IMR-90 (cell line): ENCODE measurements at places on chromosomes 2 and 18. TPM values are rescaled to one million over a fixed set of nuclear protein-coding genes. Genes with fewer than 3 reads are reported as not detected.

Gene CFAP65
- not detected in 2 replicates for total RNA-seq

Gene HRH4
- total RNA-seq, result not detected in 2 replicates

Gene SLC4A5
- 0.18 TPM in 1 of 2 replicates, not detected in the other for total RNA-seq

Gene SNX17
- total RNA-seq, result 130 and 131 TPM in 2 replicates

- peaks cover 3% of the 10 kb centered on the region for H3K36me3 ChIP-seq
- DNase-seq, result peak; percentile 8
- H3K4me1 ChIP-seq, result peaks cover 4% of the 10 kb centered on the region; the same call in 1 of the 2 replicates
- no peak overlapping the region for H3K4me3 ChIP-seq
- H3K27me3 ChIP-seq, result no peaks in the 10 kb centered on the region
These were observed 52.7 kb downstream of the CCDC68 start for GRCh38 chr18:54906331-54907185.

DNA sequence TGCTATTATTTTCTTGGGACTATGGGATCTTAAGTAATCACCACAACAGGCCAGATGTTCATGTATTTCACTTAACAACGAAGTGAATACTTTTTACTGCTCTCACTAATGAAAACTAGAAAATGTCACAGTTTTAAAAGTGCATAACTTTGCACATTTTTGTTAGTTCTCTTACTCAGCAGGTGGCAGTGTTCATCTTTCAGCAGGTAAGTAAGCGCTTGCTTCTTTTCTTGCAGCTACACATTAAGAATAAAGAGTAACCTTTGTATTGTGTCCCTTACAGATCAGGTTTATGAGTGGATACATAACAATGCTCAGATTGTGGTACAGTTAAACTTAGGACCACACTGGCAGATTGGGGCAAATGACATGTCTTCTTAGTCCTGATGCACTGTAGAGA lies 61.0 kb downstream of the DAW1 start:
- H3K4me1 ChIP-seq, result no peaks in the 10 kb centered on the region
- no peaks in the 10 kb centered on the region for H3K27me3 ChIP-seq
- DNase-seq, result no peak
- no peak overlapping the region for H3K4me3 ChIP-seq
- no peaks in the 10 kb centered on the region for H3K36me3 ChIP-seq
- H3K27ac ChIP-seq, result no peak overlapping the region

- no peak overlapping the region for H3K27ac ChIP-seq
- H3K27me3 ChIP-seq, result peaks cover 45% of the 10 kb centered on the region
- H3K4me3 ChIP-seq, result no peak overlapping the region
- DNase-seq, result no peak
- H3K36me3 ChIP-seq, result no peaks in the 10 kb centered on the region
These were observed 214.3 kb upstream of the SIX2 start for GRCh38 chr2:45223531-45223930.

GRCh38 chr2:177024765-177025164 lies 187.8 kb upstream of the HNRNPA3 start:
- no peak overlapping the region for H3K4me3 ChIP-seq
- no peaks in the 10 kb centered on the region for H3K4me1 ChIP-seq
- H3K27me3 ChIP-seq, result no peaks in the 10 kb centered on the region; the same call in 1 of the 2 replicates
- H3K36me3 ChIP-seq, result no peaks in the 10 kb centered on the region
- DNase-seq, result no peak

DNA sequence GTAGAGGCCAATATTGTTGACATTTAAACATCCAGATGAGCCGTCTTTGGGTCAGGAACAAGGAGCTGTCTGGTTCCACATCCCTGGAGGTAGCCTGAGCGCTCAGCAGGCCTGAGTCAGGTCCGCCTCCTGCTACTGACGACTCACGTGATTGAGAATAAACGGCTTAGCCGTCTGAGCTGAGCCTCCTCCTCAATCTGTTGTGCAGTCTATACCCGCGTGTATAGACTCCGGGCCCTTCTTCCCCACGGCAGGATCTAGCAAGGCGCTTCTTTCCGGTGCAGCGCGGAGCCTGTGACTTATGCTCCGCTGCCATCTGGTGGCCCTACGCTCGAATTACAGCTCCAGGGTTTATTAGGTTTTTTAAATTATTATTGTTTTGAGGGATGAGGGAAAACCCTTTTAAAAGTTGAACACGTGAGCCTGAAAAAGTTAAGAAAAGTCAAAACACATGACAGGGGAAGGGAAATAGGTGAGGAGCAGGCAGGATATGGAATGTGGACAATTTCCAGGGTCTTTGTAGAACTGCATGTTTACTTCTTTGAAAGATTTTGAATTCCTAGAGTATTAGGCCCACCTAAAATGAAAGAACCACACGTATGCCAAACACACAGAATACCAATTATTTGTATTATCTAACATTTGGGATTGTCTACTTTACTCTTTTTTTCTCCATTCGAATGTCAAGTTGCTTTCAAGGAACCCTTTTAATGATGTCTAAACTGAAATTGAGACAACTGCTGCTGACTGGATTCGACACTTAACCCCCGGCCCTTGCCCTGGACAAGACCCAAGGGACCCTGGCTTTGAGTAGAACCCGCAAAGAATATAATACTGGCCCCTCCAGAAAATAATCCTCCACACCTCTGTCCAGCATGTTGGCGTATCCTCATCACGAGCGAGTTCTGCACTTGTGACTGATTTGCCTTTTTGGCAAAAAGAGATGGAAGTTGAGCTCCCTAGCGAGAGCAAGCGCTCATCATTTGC lies 112.4 kb upstream of the ZNF236 start:
- peak; percentile 65 for DNase-seq
- no peaks in the 10 kb centered on the region for H3K4me1 ChIP-seq
- H3K4me3 ChIP-seq, result no peak overlapping the region
- no peak overlapping the region for H3K27ac ChIP-seq
- H3K27me3 ChIP-seq, result no peaks in the 10 kb centered on the region; the same call in 1 of the 2 replicates
- no peaks in the 10 kb centered on the region for H3K36me3 ChIP-seq

GRCh38 chr2:101770726-101771125 lies 73.2 kb downstream of the MAP4K4 start:
- no peaks in the 10 kb centered on the region for H3K27me3 ChIP-seq

DNA sequence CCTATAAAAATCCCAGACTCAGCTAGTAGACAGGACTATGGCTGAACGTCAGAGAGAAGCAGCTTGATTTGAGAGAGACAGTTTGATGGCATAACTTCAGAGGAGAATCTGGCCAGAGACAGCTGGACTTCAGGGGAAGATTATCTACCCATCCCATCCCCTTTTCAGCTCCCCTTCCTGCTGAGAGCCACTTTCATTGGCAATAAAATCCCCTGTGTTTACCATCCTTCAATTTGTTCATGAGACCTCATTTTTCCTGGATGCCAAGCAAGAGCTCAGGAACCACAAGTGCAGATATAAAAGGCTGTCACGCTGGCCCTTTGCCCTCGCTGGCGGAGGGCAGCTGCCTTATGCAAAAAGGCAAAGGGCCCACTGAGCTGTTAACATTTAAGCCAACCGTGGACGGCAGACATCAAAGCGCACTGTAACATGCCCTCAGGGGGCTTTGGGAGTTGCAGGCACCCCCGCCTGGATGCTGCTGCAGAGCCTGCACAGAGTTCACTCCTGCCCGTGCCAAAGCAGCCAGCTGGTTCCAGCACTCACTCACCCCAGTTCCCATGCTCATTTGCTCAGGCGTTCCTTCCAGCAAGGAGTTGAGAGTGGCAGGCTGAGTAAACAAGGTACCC lies 164.3 kb upstream of the PGAP1 start:
- no peak overlapping the region for H3K27ac ChIP-seq
- no peaks in the 10 kb centered on the region for H3K36me3 ChIP-seq
- H3K27me3 ChIP-seq, result no peaks in the 10 kb centered on the region
- no peak overlapping the region for H3K4me3 ChIP-seq
- peaks cover 7% of the 10 kb centered on the region; the same call in 1 of the 2 replicates for H3K4me1 ChIP-seq
- DNase-seq, result no peak
